BJ (cell line): ENCODE measurements at places on chromosomes 1 and 21.

- DNase-seq = no peak
Measured at GRCh38 chr21:36964398-36964797, 2.1 kb downstream of the HLCS start.

DNA sequence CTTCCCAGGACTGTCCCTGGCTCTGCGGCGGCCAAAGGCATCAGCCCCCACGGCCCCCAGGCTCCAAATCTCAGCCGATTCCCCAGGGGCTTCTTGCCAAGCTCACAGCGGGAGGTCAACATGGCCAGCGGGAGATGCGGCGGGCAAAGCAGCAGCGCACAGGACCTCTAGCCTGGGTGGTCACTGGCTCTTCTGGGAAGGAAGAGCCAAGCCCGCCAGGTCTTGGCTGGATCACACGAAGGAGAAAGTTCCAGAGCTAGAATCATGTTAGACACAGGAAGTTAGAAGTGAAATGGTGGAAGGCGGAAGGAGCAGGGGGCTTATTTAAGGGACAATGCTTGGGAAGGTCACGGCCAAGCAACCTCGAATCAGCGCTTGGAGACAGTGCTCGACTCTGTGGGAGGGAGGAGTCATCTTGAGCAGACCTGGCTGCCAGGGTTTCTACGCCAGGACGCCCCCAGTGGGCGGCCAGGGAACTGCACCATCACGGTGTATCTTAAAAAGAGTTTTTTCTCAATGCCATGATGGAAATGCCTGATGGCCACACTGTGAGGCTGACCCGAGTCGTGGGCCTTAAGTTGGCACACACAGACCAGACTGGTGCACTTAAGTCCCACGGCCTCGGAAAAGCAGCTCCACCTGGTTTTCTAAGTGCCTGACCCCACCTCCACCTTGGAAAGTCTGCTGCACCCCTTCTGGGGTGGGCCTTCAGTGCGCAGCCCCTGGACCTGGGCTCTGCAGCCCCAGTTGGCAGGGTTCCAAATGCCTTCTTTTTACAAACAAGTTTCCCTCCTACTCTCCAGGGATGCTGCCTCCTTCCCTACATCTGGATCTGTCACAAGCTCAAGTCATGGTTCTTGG is 29.3 kb downstream of the SLC66A1 start:
- no peak for DNase-seq

DNA sequence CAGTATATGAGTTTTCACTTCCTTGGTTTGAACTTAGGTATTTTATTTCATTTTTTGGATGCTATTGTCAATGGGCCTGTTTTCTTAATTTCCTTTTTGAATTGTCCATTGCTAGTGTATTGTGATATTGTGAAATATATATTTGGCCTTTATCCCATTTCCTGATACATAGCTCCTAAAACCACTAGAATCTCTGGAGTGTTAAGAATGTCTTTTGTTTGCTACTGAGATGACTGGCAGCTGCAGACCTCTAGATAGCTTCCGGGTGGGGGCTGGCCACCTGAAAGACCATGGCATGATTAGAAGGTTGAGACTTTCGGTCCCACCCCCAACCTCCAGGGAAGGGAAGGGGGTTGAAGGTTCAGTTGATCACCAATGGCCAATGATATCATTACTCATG is 245.4 kb downstream of the KCNJ6 start:
- no peak for DNase-seq

DNA sequence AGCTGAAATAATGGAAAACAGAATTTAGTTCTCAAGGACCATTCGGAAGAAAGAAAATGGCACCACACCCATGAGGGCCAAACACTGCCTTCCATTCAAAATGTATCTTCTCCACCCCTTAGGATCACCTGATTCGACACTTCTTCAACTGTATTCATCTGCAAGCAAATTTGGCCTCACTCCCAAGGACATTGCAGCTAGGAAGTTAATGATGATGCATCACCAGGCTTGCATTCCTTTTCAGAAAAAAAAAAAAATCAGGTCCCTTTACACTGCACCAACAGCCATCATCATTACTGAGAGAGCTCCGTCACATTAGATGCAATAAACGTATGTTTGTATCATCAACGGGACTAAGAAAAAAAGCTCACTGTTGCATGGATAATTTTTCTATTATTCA is 368.3 kb downstream of the PCP4 start:
- DNase-seq = no peak

DNA sequence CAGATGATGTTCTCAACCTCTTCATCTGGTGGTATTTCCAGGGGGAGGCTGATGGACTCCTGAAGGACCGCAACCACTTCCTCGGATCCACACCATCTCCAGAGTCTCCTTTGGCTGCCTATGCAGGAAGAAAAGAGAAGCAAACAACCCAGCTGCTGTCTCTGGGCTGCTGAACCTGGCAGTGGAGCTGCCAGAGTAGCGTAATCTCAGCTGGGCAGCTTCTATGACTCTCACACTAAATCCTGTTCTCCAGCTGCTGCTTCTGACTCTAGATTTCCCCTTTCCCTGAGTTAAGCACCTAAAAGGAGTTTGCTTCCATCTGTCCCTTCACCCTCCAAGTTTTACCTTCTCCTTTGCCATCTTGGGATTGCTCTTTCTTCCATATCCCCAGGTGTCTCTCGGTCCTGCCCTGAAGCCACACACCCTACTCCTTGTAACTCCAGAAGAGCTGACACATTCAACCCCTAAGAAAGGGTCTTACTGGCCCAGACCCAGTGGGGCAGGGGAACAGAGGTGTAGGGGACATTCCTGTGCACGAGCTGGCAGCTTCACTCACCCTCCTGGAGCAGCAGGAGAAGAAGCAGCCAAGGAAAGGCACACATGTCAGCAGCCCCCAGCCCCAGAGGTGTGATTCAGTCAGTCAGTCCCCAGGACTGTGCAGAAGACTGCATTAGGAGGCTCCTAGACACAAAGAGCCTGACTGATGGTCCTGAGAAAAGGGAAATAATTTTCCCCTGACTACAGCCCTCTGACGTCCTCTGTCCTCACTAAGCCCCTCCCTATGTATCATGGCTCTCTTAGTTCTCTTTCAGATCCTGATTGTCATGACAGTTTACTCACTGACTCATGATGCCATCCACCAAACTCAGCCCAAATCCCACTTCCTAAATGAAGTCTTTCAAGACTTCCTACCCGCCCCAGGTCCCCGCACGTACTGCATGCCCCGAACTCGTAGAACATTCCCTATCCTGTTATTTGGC is at the start of gene SLAMF9:
TSS of gene SLAMF9 (minus strand) at position 702 of the 980 bp plus-strand sequence. CDS start at position 602, 100 bp downstream.
- DNase-seq = no peak

DNA sequence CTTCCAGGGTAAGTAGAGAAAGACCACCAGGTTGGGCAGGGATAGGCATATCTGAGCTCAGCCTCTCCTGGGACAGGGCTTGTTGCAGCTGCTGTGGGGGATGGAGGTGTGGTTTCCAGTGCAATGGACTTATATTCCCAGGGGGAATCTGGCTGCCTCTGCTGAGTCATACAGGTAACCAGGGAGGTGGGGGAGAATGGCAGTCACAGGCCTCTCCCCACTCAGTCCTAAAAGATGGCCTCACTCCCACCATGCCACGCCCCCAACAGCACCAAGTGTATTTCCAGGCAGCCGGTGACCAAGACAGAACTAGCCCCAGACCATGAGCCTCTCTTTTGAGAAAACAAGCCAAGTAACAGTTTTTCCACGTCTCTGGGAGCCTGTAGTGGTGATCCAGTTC is 1240.7 kb downstream of the BRINP3 start:
- DNase-seq = no peak
